ENCODE measurements at places on chromosomes 1 and 21.

- DNase-seq: no peak
These were observed at the start of gene GPR61 for GRCh38 chr1:109539676-109540075. TSS of gene GPR61 (plus strand) at chr1:109539872. CDS start at chr1:109543023, 3,151 bp downstream.

GRCh38 chr1:116886291-116886878 lies 23.3 kb upstream of the PTGFRN start:
- no peak for DNase-seq

- no peak for DNase-seq
These were observed 24.7 kb upstream of the CCT8 start for GRCh38 chr21:29098156-29098555.

- no peak for DNase-seq
These were observed 4.6 kb downstream of the MAB21L3 start for GRCh38 chr1:116115476-116116439.

DNA sequence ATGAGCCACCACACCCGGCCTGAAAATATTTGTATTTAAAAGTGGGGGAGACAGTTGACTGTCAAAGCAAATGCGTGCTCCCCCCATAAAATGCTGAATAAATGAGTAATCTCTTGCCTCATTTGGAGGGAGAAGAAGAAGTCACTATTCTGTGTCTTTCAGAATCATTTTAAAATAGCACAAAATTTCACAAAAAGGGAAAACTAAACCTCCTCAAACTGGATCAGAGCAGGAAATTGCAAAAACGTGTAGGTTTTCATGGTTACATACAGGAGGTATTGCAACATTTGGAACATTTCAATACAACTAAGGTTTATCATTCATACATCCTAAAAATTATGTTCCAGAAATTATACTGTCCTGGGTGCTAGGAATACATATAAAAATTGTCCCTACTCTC lies 13.6 kb downstream of the MTF1 start:
- DNase-seq: no peak

GRCh38 chr1:50308878-50309277 lies 114.4 kb downstream of the DMRTA2 start:
- no peak for DNase-seq

- DNase-seq: no peak
These were observed 866.2 kb downstream of the NCAM2 start for GRCh38 chr21:21864321-21864840.

- DNase-seq: no peak
These were observed 4.2 kb upstream of the CLCA4 start for GRCh38 chr1:86542631-86543030.

All from SK-N-MC (cell line).